ENCODE measurements at places on chromosomes 16 and 17. TPM values are rescaled to one million over a fixed set of nuclear protein-coding genes. Genes with fewer than 3 reads are reported as not detected.
A peak's percentile ranks its signal among the peaks of the same experiment; 100 is the strongest.

Gene TEKT1
- total RNA-seq: not detected

Gene KRTAP2-1
- total RNA-seq: not detected

Gene NPIPB9
- total RNA-seq: 0.56 TPM

Gene CLDN6
- not detected for total RNA-seq

Gene GAST
- not detected for total RNA-seq

Gene TTLL6
- not detected for total RNA-seq

Gene OGFOD1
- 102 TPM for total RNA-seq

Gene SDK2
- total RNA-seq: under 0.01 TPM

Gene ABCA6
- total RNA-seq: under 0.01 TPM

DNA sequence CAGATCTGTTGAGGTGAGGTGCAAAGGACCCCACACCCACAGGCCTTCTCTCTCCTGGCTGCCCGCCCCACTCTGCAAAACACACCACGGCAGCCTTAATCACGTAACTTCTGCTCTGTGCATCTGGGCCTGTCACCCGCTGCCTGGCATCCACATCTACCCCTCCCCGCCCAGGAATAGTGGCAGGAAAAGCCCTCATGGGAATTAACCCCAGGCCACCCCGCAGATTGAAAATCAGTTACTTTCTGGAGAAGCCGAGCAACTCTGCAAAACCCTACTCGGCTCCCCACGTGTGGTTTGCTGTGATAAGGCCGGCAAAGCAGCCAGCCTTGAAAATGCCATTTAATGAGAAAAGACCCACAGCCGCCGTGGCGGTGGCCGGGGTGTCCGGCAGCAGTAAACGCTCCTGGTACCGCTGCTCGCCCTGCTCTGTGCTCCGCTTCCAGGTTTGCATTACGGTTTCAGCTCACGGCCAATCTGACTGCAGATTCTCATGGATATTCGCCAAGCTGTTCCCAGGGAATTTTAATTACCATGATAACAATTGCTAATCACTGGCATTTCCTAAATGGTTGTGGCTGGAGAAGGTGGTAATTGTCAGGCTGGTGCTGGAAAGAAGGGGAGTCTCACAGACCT lies 78.0 kb upstream of the DOC2B start:
- DNase-seq: no peak

GRCh38 chr16:65098916-65099315 lies 22.9 kb downstream of the CDH11 start:
- peak; percentile 26 for DNase-seq

DNA sequence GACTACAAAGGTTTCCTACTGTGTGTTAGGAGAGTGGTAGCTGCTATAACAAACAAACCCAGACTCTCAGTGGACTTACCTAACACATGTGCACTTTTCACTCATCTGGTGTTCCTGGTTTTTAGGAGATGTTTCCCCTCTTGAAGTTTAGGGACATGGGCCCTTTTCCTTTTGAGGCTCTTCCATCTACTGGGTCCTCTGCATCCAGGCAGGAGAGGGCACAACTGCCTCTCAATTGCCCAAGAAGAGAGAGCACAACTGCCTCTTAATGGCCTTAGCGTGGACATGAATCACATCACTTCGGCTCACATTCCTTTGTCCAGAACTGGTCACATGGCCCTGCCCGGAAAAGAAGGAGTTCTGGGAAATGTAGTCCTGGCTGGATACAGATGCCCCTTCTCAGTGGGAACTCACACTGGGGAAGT lies 9.8 kb upstream of the TNRC6C start:
- peak; percentile 59 for DNase-seq

GRCh38 chr17:45287526-45288500 lies 25.9 kb upstream of the SPATA32 start:
- no peak for DNase-seq

DNA sequence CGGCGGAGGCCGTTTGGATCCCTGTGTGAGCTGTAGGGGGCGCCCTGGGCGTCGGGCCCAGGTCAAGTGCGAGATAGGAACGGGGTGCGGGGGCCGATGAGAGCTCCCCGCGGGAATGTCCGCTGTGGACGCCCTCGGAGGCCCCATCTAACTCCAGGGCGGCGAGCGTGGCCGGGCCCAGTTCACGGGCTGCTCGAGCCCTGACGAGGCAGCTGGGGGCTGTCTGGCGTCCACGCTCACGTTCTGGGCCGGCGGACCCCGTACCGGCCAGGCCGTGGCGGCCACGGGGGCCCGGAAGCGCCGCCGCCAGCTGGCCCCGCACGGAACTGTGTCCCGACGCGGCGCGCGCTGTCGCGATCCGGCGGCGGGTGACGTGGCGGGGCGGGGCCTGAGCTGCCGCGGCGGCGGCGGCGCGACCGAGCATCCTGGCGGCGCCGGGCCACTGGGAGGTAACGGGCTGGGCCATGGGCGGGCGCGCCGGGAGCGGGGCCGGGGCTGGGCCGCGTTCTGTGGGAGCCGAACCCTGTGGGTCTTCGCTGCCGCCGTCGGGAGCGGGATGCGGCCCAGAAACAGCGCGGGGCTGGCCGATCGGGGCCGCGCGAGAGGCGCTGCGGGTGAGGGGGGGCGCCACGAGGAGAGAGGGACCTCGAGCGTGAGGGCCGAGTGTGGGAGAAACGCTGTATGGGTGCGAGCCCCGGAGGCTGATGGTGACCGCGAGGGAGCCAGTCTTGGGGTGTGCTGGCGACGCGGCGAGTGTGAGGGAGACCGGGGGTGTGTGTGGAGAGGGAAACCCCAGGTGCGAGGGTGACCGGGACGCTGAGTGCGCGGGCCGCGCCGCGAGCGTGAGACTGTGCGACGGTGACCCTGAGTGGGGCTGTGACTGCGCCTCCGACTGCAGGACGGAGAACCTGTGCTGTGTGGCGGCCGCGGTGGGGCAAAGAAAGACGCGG lies at the start of gene SLC7A6:
TSS of gene SLC7A6 (plus strand) at position 399 of the 950 bp plus-strand sequence. CDS start 10,201 bp downstream, outside the sequence.
- peak; percentile 69 for DNase-seq

DNA sequence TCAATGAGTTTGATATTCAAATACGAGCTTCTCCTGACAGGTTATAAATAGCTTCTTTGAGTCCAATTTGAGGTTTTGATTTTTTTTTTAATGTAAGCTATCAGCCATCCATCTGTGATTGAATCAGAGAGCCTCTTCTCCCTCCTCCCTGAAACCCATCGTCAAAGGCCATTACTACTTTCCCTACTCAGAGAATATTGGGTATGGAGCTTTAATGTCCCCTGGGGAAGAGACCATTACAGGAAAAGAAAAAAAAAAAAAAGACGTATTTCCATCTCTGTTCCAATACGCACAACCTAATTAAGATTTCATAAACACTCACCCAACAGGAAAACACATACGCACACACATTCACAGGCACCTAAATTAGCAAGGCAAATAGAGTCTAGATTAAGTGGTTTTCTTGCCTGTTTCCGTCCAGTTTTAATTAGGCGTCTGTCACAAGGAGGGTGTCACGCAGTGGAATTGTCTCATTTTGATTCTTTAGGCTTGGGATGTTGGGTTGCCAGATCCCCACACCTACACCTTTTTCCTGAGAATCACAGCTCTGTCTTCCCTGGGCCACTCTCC lies 194.3 kb upstream of the RPL38 start:
- DNase-seq: no peak

DNA sequence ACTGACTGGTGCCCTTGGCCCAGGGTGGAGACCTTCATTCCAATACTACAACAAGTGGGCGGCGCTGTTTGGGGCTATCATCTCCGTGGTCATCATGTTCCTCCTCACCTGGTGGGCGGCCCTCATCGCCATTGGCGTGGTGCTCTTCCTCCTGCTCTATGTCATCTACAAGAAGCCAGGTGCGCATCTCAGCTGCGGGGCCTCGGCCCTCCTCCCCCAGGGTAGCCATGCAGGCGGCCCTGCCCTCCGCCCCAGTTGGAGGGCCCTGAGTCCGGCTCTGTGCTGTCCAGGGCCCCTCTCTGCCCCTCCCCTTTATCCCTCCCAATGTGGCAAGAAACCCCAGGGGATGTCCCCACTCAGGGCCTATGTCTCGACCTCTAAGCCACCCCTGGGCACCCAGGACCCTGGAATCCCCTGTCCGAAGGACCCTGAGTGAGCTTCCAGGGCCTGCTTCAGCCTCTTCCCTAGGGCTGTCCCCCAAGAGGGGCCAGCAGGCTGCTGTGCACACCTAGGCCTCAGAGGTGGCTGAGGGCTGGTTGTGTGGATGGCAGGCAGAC lies 19.1 kb downstream of the SLC12A3 start:
- no peak for DNase-seq

GRCh38 chr17:55283256-55283965 lies 18.7 kb downstream of the HLF start:
- DNase-seq: no peak

DNA sequence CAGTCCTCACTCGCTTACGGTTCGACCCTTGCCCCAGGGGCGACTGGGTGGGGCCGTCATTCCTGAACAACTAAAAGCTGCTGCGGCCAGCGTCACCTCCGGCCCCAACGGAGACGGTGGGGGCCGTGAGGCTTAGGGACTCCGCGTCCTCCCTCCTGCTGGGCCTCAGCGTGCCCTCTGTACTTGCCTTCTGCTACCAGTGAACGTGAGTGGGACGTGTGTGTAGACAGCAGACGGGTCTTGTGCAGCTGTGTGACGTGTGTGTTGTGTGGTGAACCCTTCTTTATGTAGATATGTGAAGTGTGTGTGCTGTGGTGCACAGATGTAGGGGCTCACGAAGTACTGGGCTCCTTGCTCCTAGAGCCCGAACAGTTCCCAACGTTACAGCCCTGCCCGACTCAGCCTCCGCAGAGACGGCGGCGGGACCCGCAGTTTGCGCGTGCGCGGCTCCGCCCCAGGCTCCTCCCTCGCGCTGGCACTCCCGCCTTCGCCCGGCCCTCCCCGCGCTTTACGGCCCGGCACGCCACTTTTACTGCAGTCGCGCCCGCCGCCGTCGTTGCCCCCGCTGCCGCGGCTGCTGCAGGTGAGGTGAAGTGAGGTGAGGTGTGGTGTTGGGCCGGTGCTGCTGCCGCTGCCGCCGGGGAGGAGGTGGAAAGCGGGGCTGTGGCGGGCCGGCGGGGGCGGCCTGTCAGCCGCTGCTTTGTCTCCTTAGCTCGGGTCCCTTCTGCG lies at the start of gene PHAF1:
TSS of gene PHAF1 (plus strand) at position 535 of the 729 bp plus-strand sequence. CDS start 235 bp downstream, outside the sequence.
- peak; percentile 83 for DNase-seq

- DNase-seq: peak; percentile 63
Measured at GRCh38 chr16:81616321-81617020, 162.6 kb upstream of the PLCG2 start.

DNA sequence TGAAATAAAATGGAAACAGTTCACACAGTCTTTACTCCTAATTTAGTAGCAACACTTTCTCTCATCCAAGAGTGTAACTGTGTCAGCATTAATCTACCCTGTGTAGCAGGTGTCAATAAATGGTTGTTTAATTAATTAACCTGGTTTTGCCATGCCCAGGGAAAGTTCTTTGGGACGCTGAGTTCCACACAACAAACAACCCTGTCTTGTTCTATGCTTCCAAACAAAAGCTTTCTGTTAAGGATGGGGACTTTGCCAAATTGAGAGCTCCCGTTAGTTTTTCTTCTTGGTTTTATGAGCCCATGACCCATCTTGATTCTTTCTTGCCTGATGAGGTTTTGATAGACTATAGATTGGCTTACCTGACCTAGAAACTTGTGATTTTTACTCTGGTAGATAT lies 530.1 kb downstream of the KCNJ2 start:
- DNase-seq: no peak

DNA sequence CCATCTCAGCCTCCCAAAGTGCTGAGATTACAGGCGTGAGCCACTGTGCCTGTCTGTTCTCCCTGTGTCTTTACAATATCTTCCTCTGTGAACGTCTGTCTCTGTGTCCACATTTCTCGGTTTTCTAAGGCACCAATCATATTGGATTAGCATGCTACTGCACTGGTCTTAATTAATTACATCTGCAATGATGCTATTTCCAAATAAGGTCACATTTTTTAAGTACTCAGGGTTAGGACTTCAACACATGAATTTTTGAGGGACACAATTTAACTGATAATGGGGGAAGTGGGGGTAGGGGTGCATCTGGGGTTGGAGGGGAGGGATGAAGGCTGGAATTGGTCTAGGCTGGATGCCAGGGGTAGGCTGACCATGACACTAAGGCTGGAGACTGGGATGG lies 102.6 kb downstream of the N4BP1 start:
- no peak for DNase-seq

DNA sequence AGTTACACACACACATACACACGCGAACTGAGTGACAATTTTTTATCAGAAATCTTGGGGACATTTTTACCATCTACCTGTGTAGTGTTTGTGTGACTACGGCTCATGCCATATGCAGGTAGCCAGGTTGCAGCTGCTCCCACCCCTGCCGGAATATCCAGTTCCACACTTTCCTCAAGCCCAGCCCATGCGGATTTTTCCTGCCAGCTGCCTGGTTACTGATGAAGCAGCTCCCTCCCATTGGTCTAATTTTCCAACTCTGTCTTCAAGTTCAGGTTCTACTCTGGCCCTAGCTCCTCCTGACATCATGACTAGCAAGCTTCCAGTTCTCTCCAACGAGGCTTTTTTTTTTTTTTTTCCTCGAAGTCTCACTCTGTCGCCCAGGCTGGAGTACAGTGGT lies 4.8 kb downstream of the GSG1L2 start:
- DNase-seq: peak; percentile 23

- DNase-seq: no peak
Measured at GRCh38 chr16:2507052-2507659, 6.6 kb upstream of the ATP6V0C start.

DNA sequence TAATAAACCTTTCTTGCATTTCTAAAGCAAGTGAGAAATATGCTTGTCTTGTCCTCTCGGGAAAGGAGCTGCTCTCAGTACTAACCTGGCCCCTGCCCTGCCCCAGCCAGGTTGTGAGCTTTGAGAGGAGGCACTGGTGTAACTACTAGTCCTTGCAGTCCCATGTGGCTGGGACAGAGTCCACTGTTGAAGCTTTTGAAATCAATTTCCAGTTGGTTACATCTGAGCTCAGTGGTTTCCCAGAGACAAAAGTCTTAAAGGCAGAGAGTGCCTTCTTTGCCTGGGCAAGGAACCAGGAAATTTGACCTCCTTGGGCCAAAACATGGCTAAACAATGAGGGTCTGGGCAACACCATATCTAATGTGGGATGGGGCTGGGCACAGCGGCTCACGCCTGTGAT lies 48.7 kb downstream of the GSG1L start:
- DNase-seq: no peak

DNA sequence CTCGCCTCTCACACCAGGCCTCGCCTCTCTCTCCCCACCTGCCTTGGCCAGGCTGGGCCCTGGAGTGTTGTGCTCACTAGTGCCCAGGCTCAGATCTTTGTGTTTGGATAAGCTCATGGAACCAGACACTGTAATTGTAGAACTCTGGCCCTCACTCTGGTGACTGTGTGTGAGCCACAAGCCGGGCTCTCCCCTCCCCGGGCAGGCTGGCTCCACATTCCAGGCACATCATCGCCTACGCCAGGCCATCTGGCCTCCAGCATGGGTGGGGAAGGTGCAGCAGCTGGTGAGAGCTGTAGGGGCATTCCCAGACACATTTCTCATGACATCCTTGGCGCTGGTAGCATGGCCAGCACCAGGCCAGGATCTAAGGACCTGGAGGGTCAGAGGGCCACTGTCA lies 202.3 kb downstream of the RAB11FIP4 start:
- peak; percentile 89 for DNase-seq

GRCh38 chr16:27551036-27551435 lies 1.1 kb downstream of the KATNIP start:
- DNase-seq: no peak

DNA sequence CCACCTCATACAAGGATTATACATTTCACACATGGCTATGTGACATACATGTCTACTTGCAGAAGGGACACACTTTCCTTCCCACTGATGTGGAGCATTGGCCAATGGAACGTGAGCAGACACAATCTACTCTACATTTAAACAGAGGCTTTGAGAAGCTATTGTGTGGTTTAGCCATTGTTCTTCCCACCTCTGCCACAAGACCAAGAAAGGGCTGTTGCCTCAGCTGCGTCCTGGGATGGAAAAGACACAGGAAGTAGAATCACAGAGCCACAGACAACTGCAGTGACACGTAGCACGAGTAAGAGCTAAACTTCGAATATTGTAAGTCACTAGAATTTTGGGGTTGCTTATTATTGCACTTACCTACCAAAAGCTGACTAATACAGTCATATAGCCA lies 33.3 kb downstream of the PRKCB start:
- no peak for DNase-seq
